Stimulated activated CD4-positive, alpha-beta T cell treated with anti-CD3 and anti-CD28 coated beads, TNF-alpha, amount 100 ng/mL, for 48 hours (primary cell): ENCODE measurements at places on chromosomes 16 and 17.

- DNase-seq, result no peak
Observed at GRCh38 chr16:14456793-14457481, 173.1 kb downstream of the PARN start.

DNA sequence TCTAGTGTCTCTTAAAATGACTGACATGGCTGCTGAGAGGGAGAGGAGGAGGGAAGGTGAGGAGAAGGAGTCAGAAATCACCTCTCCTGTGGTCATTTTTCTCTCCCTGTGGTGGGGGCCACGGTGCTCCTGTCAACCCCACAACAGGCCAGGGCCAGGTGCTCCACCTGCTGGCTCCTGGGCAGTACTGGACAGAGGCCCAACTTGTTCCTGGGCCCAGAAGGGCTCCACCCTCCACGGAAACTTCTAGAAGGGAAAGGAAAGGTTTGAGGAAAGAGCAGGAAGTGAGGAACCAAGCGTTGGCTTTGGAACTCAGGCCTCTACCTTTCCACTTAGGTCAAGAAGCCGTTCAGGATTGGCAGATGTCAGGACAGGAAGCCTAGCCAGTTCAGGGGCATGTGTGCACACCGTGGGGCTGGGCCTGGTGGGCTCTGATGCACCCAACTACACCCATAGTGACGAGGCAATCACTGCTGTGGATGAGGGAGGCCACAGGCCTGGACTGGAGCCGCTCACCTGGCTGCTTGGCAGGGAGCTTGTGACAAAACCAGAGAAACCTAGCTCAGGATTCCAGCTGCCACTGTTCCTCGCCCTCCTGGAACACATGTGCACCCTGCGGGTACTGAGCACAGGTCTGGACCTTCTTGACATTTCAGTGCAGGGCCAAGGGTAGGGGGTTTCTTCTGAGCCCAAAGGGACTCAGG is 36.1 kb downstream of the WNT3 start:
- no peak for DNase-seq

DNA sequence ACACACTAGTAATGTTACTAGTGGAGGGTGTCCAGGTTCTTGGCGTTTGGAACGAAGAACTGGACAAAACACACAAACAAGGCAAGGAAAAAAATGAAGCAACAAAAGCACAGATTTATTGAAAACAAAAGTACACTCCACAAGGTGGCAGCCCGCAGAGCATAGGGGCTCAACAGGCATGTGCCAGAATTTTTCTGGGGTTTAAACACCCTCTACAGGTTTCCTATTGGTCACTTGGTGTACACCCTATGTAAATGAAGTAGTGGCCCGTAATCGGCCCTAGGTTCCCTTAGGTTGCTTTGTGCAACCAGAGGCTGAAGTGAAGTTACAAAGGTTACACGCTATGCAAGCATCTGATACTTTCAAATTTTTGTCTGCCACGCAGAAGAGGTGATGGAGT is 8.1 kb downstream of the OR2C1 start:
- no peak for DNase-seq

DNA sequence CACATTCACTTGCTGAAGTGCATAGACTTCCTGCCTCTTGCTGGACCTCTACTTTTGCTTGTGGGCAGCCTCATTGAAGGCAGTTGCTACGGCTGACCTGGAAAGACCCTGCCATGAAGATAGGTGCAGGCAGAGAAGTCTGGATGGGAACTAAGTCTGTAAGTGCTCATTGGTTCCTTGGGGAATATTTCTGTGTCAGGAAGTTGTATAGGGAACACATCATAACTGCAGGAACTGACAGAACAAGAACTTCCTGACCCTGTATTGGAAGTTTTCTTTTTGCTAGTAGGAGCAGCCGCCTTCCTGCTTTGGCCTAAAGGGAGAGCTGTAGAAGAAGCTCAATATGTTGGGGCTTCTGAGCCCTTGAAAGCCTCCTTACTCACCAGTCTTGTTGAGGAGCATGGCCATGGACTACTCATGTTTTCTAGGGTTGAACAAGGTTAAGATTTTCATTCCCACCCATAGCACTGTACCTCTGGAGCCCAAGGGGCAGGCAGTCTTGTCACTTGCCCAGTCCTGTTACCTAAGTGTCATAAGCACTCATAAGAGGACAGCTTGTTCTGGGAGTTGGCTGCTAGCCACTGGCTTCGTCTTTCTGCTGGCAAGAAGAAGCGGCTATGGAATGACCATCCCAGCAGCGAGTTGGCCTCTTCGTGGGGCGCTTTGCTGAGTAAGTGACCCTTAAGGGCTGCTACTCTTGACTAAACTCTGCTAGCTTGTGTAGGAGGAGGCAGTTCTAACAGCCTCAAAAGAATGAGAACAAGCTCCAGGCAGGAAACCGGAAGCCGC is 7.2 kb downstream of the UBFD1 start:
- no peak for DNase-seq

DNA sequence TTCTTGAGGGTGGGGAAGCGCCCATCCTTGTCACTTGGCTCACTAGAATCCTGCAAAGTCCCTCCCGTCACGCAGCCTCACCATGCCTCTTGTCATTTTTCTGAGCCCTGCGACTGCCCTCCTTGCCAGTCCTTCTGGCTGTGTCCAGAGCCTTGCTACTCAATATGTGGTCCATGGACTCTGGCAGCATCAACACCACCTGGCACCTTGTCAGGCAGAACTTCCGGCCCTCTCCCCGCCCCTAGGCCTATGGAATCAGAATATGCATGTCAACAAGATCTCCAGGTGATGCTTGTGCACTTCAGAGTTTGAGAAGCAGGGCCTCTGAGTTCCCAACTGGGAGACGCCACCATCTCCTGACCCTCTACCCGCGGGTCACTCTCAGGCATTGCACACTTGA is 12.1 kb downstream of the PIMREG start:
- no peak for DNase-seq

DNA sequence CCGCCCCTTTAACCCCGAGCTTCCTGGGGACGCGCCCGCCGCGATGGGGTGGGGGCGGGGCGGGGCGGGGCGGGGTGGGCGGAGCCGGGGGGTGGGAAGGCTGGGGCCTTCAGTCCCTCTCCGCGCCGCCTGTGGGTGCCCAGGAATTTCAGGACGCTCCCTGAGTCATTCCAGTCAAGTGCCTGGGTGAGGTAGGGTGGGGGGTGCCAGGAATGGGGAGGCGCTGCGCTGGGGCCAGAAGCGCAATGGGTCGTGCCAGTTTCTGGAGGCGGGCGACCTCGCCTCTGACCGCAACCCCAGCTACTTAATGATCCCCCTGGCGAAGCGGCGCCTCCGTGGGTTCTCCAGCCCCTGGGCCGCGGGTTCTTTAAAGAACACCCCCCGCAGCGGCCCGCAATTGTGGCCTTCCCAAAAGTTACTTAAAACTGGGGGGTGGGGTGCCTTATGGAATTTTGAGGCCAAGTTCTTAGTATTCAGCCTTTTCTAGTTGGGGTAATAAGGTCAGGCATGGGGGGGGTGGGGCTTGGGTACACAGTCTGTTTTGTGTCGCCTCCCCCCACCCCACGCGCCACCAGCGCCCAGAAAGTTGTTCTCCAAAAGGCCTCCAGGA is 826 bp upstream of the GSE1 start:
- no peak for DNase-seq

DNA sequence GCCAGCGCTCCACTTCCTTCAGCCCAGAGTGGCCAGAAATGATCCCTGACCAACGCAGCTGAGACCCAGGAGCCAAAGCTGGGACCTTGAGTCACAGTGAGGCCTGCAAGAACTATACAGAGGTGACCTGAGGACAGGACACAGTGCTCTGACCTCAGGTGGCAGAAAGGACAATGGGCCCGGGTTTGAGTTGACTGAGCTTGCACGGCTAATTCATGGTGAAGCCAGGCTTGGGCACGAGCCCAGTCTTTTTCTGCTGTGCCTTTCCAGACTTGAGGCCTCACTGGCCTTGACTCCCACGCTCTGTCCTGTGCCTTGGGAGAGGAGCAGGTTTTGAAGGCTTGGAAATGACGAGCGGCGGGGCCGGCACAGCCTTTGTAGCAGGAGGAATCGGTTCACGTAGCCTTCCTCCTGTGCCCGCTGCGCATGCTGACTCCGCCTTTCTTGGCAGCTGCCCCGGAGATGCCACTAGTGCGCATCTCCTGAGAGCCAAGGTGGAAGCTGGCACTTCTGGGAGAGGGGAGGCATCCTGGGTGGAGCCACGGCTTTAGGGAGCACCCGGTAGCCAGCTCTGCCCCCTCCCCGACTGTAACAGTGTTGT is 34.9 kb downstream of the NDEL1 start:
- DNase-seq, result no peak

DNA sequence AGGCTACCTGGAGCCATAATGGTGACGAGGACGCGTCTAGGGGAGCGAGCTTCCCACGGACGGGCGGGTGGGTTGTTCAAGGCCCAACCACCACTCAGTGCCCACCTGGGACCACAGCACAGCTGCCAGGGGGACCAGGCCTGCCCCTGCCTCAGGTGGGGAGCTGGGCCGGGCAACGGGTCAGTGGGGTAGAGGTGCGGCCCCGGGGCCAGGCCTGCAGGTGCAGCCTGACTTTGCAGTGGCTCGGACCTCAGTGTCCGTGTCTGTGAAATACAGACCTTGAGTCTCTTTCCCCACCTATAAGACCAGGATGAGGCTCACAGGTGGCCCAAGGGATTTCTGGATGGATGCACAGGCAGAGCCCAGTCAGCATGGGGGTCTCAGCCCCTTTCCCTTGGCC is 43.3 kb downstream of the ACTG1 start:
- DNase-seq, result no peak

DNA sequence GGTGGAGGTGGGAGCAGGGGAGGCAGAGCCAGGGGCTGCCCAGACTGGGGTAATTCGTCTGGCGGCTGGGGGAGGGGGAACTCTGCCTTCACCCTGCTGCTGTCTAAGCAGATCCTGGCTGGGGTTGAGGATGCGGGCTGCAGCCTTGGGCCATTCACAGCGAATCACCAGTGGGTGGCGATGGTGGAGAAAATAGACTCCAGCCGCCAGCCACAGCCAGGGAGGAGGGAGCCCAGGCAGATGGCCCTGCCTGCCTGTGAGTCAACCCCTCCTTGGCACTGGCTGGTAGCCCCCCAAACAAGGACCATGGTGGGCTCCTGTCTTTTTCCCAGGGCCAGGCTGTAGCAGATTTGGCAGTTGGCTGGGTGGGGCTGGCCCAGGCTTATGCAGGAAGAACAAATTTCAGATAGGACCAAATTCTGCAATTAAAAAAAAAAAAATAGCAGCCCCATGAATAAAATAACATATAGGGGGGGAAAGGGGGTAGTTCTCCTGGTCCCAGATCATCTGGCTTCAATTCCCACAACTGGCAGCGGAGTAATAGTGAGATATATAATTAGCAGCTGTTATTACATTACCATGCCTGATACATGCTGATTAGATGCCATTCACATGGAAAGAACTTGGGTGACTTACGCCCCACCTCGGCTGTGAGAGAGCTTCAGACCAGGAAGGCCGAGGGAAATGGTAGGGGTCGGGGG is 41.5 kb upstream of the CDH5 start:
- no peak for DNase-seq

DNA sequence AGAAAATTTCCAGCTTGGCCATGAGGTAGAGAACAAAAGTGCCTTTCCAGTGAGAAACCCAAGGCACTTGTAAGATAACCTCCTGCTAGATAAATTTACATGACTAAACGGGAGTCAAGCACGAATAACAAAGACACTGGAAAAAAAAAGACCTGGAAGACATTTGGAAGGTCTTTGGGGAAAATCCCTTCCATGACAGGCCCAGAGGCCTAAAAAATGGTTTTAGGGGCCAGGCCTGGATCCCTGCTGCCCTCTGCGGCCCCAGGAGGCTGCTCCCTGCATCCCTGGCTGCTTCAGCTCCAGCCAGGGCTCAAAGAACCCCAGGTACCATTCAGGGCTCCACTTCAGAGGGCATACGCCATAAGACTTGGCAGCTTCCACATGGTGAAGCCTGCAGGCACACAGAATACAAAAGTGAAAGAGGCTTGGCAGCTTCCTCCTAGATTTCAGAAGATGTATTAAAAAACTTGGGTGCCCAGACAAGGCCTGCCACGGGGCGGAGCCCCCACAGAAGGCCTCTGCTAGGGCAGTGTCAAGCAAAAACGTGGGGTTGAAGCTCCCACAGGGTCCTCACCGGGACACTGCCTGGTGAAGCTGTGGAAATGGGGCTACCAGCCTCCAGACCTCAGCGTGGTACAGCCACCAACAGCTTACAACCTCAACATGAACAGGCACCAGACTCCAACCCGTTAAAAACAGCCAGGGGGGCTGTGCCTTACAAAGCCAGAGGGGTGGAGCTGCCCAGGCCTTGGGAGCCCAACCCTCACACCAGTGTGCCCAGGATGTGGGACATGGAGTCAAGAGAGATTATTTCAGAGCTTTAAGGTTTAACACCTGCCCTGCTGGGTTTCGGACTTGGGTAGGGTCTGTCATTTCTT is 77.1 kb downstream of the SDK2 start:
- DNase-seq, result no peak

GRCh38 chr17:78988152-78988551 is 8.4 kb upstream of the LGALS3BP start:
- DNase-seq, result no peak

GRCh38 chr16:61179561-61179960 is 856.7 kb downstream of the CDH8 start:
- DNase-seq, result no peak

GRCh38 chr17:82858376-82859126 is 18.7 kb upstream of the ZNF750 start:
- DNase-seq, result no peak

DNA sequence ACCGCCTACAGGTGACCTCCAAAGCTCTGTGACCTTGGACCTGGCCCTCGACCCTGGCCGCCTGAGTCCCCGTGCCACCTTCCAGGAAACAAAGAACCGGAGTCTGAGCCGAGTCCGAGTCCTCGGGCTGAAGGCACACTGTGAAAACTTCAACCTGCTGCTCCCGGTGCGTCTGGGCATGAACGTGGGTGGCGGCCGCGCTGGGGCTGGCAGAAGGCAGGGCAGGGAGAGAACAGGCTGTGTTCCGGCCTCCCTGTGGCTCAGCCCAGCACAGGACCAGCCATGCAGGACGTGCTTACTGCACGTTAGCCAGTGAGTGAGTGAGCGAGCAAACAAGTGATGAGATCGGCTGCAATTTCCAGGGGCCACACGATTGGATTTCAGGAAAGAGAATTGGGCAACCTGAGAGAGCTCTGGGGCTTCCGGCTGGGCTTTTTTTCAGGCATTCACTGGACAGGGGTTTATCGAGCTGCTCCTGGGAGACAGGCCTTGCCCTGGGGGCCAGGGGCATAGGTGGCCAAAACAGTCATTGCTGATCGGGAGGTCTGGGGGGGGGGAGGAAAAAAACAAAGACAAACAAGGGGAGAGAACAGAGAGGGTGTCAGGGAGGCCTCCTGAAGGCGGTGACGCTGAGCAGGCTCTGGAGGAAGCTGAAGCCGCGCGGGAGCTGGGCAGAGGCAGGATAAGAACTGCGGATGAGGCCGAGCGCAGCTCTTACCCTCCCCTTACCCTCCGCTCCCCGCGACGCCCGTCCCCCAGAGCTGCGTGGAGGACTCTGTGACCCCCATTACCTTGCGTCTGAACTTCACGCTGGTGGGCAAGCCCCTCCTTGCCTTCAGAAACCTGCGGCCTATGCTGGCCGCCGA is 16.9 kb downstream of the ITGAX start:
- no peak for DNase-seq
